ENCODE measurements at places on chromosomes 12 and 14. TPM values are rescaled to one million over a fixed set of nuclear protein-coding genes. Genes with fewer than 3 reads are reported as not detected.

PLEKHD1 gene
- 0.62 TPM for polyA plus RNA-seq

CLEC2D gene
- 8.1 TPM for polyA plus RNA-seq

PAN2 gene
- 46.7 TPM for polyA plus RNA-seq

KERA gene
- 16.7 TPM for polyA plus RNA-seq
